Esophagus muscularis mucosa (tissue), 4 donors: ENCODE measurements at places on chromosomes 12 and 14. TPM values are rescaled to one million over a fixed set of nuclear protein-coding genes. Genes with fewer than 3 reads are reported as not detected.

Gene ERBB3
- total RNA-seq, result 25.0 TPM

Gene GUCY2C
- total RNA-seq, result not detected

Gene SIX1
- 0.50 TPM for total RNA-seq

- no peaks in the 10 kb centered on the region for H3K27me3 ChIP-seq
- no peaks in the 10 kb centered on the region for H3K36me3 ChIP-seq
- no peak overlapping the region for H3K4me3 ChIP-seq
- peaks cover 11% of the 10 kb centered on the region for H3K4me1 ChIP-seq
- DNase-seq, result no peak
Measured at GRCh38 chr14:93926245-93926872, 785 bp upstream of the FAM181A start.

- DNase-seq, result no peak
- H3K4me3 ChIP-seq, result no peak overlapping the region
- H3K4me1 ChIP-seq, result no peaks in the 10 kb centered on the region
- H3K27ac ChIP-seq, result no peak overlapping the region
Measured at GRCh38 chr14:81561084-81561775, 27.6 kb upstream of the SEL1L start.

GRCh38 chr14:55904086-55904485 lies 214.1 kb upstream of the PELI2 start:
- no peak for DNase-seq
- H3K4me1 ChIP-seq, result no peaks in the 10 kb centered on the region
- H3K27ac ChIP-seq, result no peak overlapping the region
- H3K27me3 ChIP-seq, result no peaks in the 10 kb centered on the region
- no peak overlapping the region for H3K4me3 ChIP-seq

DNA sequence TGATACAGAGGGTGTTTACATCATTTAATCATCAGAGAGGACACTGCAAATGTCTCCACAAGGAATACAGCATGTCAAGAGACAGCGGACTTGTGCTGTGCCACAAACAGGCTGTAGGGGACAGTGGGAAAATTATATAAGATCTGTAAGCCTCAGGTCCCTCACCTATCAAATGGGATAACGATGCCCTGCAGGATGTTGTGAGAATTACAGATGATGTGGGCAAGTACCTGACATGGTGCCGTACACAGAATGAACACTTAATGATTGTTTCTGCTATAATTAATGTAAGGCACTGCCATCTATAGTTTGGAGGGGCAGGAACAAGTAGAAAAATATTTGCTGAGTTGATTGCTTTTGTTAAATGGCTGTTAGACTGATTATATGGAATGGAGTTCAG lies 81.9 kb upstream of the GTF2A1 start:
- no peak overlapping the region for H3K4me3 ChIP-seq
- H3K4me1 ChIP-seq, result no peaks in the 10 kb centered on the region
- no peak for DNase-seq
- H3K27ac ChIP-seq, result no peak overlapping the region
- no peaks in the 10 kb centered on the region for H3K36me3 ChIP-seq
